CD4-positive, alpha-beta T cell treated with Interleukin-1 beta for 1 hour (primary cell): ENCODE measurements at places on chromosomes 13 and 19.

DNA sequence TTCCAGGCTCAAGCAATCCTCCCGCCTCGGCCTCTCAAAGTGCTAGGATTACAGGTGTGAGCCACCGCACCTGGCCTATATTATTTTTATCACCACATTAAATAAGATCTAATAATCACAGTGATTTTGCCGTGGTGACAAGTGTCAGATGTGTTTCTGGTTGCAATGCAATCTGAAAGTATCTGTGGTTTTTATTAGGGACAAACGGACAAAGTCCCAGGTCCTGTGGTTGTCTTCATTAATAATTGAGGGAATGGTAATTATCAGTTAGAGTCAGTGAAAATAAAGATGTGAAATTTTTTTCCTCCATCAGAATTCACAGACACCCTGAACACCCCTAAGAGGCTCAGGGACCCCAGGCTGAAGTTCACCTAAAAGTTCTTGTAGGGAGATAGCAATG, 1.3 kb upstream of the TICAM1 start:
- DNase-seq = no peak

DNA sequence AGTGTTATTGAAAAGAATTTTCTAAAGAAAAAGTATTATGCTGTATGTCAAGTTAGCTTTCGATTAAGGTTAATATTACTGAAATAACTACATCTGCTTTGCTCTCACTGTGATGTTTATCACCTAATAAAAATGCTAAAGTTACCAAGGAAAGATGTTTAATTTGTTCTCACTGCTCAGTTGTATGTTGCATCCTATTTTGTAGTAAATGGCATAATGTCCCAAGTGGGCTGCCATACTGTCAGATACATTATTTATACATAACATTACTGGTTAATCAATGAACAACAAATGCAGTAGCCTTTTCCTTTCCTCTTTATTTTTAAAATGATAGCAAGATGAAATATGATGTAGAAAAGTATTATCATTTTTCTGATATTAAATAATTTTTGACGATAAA, 226.3 kb upstream of the DACH1 start:
- DNase-seq = no peak

- no peak for DNase-seq
Measured at GRCh38 chr13:33139184-33139583, 123.0 kb downstream of the KL start.

- no peak for DNase-seq
Measured at GRCh38 chr19:48806818-48807589, 3.8 kb downstream of the BCAT2 start.

DNA sequence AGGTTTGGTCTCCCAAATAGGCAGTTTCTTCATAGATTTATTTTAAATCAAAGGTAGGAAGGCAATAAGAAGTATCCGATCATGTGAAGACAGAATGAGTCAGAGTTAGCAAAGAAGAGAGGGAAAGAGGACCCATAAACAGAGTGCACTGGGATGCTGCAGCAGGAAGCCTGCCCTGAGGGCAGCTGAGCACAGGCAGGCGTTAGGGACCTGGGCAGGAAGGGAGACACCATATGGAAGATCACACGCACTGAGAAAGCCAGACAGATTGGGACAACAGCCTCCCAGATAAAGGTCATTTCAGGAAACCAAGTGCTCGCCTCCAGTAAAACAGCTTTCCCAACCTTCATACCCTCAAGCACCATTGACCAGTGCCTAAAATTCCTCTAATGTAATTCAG, 598.0 kb downstream of the EFNB2 start:
- no peak for DNase-seq

GRCh38 chr13:98216711-98217285, 39.7 kb upstream of the RNF113B start:
- no peak for DNase-seq

DNA sequence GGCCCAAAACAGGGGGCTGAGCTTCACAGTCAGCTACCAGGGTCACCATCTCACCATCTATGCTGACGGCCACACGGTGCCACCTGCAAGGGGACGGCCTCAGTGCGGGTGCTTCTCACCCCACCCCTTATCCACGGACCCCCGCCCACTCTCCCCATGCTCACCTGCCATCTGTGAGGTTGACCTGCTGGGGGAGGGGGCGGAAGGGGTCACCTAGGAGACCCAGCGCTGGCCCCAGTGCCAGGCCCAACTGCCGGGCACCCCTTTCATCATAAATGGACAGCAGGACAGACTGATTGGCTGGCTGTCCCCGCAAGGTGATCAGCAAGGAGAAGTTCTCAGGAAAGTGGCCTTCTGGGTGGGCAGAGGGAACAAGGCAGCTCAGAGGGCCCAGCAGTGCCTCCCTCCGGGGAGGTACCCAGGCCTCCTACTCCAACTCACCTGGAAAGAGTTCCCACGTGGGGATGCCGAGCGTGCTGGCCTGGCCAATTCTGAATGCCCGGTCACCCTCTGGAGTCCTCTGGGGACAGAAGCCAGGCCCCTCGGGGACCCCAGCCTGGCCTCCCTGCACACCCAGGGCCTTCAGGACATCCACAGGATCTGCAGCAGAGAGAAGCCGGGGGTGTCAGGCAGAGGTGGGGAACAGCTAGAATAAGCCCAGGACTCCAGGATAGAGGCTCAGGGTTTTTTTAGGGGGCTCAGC, 4.5 kb downstream of the COL5A3 start:
- no peak for DNase-seq

- peak; percentile 89 for DNase-seq
Measured at GRCh38 chr19:58575183-58576041, 2.3 kb upstream of the MZF1 start.

GRCh38 chr19:335486-336066, 9.0 kb downstream of the MIER2 start:
- no peak for DNase-seq

DNA sequence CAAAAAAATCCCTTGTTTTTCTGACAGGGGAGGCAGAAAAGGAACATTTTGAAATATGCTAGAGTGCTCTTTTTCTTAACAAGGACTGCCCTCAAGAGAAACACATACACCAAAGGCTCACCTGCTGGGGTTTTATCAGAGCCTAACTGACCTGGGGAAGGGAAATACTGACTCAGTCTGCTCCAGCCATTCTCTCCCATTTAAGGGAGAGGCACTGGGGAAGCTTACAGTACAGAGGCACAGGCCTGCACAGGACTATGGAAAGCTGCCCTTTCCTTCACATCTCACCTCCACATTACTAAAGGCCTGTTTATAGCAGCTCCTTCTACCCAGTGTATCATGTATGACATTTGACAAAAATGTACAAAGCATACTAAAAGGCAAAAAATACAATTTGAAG, 30.3 kb downstream of the TNFRSF19 start:
- DNase-seq = no peak

GRCh38 chr19:13691569-13692435, 72.5 kb upstream of the MRI1 start:
- no peak for DNase-seq
